ENCODE measurements at places on chromosomes 6 and 20.

GRCh38 chr6:43782764-43783513, 12.9 kb downstream of the VEGFA start:
- H3K27ac ChIP-seq, result no peak overlapping the region
- peaks cover 80% of the 10 kb centered on the region for H3K36me3 ChIP-seq
- DNase-seq, result no peak
- peaks cover 19% of the 10 kb centered on the region for H3K4me1 ChIP-seq

- no peaks in the 10 kb centered on the region for H3K36me3 ChIP-seq
- no peak overlapping the region for H3K4me3 ChIP-seq
- no peak overlapping the region for H3K27ac ChIP-seq
- H3K4me1 ChIP-seq, result no peaks in the 10 kb centered on the region
- DNase-seq, result no peak
Observed at GRCh38 chr6:142686507-142686887, 258.5 kb downstream of the HIVEP2 start.

GRCh38 chr20:61345656-61346055, 93.6 kb downstream of the CDH4 start:
- no peak overlapping the region for H3K27ac ChIP-seq
- no peaks in the 10 kb centered on the region for H3K27me3 ChIP-seq
- no peak for DNase-seq
- H3K4me3 ChIP-seq, result no peak overlapping the region

DNA sequence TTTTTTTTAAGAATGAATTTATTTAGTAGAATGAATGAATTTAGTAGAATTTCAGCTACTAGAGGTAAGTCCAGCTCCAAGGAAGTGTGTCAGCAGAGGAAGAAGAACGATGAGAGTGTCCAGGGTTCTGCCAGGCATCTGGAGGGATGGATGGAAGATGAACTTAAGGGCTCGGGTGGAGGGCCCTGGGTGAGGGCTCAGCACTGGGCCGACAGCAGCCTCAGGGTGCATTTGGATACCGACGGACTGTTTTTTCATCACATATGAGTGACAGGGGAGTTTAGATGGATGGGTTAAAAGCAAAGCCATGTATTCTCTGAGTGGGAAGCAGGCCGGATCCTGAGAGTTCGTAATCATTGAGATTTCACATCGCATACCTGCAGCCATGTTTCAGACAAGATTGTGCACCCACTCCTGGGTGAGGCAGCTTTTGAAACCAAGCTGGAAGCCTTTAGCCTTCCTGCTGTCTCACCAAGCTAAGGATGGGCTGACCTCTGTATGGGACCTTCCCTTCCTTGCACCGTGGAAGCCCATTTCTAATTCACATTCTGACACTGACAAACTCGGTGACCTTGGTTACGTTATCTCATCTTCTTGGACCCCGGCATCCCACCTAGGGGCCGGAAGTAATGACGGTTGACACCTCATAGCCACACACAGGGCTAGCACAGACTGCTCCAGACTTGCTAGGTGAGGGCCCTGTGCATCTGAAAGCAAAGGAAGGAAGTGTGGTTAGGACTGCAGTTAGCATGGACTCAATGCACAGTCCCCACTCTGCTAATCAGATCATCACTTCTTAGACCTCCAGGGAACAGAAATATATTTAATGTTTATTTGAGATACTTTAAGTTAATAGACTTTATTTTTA, 228.5 kb downstream of the SLC24A3 start:
- no peaks in the 10 kb centered on the region for H3K4me1 ChIP-seq
- no peaks in the 10 kb centered on the region for H3K27me3 ChIP-seq
- no peak for DNase-seq

DNA sequence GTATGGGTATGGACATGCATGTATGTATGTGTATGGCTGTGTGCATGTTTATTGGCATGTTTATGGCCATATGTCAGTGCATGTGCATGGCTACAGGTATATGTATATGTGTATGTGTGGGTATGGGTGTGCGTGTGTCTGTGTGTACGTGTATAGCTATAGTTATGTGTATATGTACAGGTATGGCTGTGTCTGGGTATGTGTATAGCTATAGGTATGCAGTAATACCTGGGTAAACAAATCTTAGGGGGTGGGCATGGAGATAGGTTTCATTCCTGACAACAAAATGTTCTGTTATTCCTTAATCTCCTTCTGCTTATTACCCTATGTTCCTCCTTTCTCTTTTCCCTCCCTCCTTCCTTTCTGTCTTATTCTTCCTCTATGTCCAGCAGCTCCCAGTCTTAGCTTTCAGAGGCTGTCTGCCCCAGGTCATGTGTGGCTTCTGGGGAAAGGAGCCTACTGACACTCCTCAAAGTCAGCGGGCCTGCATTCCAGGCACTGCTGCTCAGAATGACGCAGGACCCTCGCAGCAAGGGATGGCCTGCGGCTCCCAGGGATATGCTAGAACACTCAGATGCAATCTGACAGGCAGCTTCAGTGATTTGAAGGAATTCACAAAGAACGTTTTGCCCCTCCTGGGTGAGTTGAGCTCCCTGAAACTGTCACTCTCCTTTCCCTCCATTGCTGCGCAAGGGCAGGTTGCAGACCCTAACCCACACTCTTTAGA, 139.3 kb upstream of the PHACTR1 start:
- no peaks in the 10 kb centered on the region for H3K4me1 ChIP-seq
- H3K4me3 ChIP-seq, result no peak overlapping the region
- H3K36me3 ChIP-seq, result no peaks in the 10 kb centered on the region
- H3K27ac ChIP-seq, result no peak overlapping the region

DNA sequence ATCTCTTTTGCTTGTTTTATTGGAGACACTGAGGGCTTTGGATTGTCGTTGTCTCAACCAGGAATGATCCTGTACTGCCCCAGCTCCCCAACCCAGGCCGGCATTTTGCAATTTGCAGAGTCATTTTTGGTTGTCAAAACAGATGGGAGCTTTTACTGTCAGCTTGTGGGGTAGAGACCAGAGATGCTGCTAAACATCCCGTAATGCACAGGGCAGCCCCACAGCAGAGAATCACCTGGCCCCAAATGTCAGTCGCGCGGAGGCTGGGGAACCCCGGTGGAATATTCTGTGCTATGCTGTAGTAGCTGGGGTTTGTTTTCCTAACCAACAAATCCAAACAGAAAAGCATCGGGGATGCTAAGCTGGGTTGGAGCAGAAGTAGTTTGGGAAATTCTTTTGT, 99.7 kb downstream of the TSHZ2 start:
- no peaks in the 10 kb centered on the region for H3K36me3 ChIP-seq
- H3K4me1 ChIP-seq, result no peaks in the 10 kb centered on the region
- H3K4me3 ChIP-seq, result no peak overlapping the region

All from thyroid gland (tissue), 4 donors.